ENCODE measurements at places on chromosomes 2 and 18. TPM values are rescaled to one million over a fixed set of nuclear protein-coding genes. Genes with fewer than 3 reads are reported as not detected.

GRCh38 chr2:156380117-156380645 is 47.7 kb upstream of the NR4A2 start:
- DNase-seq, result no peak

DNA sequence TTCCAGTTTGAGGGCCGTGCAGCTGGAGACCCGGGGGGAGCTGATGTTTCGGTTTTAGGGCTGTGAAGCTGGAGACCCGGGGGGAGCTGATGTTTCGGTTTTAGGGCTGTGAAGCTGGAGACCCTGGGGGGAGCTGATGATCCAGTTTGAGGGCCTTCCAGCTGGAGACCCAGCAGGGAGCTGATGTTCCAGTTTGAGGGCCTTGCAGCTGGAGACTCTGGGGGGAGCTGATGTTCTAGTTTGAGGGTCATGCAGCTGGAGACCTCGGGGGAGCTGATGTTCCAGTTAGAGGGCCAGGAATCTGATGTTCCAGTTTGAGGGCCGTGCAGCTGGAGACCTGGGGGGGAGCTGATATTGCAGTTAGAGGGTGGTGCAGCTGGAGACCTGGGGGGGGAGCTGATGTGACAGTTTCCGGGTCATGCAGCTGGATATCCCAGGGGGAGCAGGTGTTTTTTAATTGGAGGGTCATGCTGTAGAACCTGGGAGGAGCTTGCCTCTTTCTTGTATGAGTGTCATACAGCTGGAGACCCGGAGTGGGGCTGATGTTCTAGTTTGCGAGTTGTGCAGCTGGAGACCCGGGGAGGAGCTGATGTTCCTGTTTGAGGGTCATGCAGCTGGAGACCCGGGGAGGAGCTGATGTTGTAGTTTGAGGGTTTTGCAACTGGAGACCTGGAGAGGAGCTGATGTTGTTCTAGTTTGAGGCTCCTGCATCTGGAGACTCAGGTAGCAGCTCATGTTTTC is 153.2 kb downstream of the RTP5 start:
- DNase-seq, result no peak

The ABCG8 gene
- not detected for total RNA-seq

The USP34 gene
- total RNA-seq, result 46.9 TPM

DNA sequence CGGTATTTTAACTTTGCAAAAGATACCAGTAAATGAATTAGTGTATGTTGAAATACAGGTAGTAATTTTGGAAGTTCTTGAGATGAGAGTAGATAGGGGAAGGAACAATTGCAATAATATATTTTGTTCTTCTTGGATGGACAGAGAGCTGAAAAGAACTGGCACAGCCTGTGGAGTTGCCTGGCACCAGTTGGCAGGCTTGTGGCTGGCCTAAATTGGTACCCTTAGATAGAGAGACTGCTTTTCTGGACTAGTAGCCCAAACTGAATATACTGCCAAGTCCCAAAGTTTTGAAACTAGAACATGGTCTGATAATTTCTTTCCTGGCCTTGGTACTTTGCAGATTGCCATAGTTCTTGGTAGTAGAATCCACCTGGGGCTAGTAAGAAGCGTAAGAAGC is 26.9 kb downstream of the MYO1B start:
- DNase-seq, result no peak

The FLACC1 gene
- total RNA-seq, result 0.23 TPM

DNA sequence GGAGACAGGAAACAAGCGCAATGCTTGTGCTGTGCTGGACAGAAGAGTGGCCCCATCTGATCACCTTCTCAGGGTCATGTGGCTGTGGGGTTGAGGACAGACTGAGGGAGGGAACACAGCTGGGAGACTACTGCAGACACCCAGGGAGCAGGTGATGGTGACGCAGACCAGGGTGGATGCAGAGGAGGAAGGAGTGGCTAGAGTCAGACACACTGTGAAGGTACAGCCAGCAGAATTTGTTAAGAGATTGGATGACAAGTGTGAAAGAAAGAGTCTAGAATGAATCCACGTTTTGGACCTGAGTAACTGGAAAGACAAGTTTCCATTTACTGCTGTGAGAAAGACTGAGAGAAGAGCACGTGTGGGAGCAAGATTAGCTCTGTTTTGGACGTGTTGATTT is 15.9 kb upstream of the POMC start:
- DNase-seq, result no peak

The PPP1R7 gene
- total RNA-seq, result 60.3 TPM

The GPR35 gene
- 0.75 TPM for total RNA-seq

DNA sequence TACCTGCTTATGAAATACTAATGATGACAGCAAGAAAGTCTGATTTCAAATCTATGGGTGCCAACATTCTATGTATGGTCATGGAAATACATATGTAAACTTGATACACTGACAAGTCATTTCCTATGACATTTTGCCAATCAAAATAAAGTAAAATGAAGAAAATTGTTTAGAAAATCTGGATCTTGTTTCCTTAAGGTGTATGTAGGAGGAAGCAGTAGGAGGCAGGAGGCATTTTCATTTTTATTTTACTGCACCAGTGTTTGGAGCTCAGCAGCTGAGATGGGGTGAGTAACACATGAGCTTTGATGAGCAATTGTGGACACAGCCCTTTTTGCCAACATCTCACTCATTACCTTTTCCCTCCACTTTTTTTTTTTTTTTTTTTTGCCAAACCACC is 167.0 kb downstream of the AFF3 start:
- no peak for DNase-seq

DNA sequence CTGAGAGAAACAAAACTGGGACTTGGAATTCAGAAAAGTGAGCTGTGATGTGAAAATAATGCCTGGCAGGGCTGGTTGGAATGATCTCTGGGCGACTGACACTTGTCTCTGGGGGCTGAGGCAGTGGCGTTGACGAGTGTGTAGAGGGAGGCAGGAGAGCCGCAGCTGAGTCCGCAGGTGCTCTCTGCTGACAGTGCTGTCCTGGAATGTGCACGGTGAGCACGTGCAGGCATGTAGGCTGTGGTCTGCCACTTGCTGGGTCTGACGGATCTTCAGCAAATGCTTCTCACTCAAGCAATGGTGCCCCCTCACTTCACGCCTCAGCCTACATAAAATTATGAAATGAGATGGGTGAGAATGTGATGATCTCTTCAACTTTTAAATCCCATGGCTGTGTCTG is 38.5 kb upstream of the ATP9B start:
- no peak for DNase-seq

Data from H4 (cell line).